Stimulated activated CD4-positive, alpha-beta T cell treated with anti-CD3 and anti-CD28 coated beads, TNF-alpha, amount 100 ng/mL, for 4 hours (primary cell): ENCODE measurements at places on chromosomes 1 and 21.

DNA sequence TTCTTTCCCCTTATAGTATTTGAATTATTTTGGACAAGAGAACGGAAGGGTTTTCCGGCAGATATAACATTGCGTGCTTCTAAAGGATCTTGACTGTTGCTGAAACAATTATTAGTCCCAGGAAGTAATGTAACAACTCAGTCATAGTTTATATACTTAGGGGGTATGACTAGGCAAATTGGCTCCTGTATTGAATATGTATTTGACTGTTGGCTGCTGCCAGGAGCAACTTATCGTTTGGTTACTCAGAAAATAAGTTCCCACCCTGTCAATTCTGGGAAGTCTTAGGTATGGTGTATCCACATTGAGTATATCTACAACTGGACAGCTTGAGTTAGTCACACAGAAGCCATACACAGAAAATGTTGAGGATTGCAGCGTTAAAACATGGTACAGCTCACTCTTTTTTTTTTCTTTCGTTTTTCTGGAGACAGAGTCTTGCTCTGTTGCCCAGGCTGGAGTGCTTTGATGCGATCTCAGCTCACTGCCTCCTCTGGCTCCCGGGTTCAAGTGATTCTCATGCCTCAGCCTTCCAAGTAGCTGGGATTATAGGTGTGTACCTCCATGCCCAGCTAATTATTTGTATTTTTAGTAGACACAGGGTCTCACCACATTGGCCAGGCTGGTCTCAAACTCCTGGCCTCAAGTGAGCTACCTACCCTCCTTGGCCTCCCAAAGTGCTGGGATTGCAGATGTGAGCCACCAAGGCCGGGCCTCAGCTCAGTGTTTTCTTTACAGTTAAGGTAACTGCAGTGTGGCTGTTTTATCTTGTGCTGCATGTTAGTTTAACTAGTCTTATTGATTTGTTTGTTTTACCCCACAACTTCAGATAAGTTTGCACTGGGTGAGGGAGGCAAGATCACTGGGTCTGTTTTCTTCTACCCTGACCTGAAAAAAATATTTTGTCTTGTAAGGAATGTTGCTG lies 10.2 kb downstream of the SMAP2 start:
- DNase-seq: no peak

GRCh38 chr1:56235909-56236510 lies 343.4 kb downstream of the PLPP3 start:
- no peak for DNase-seq

- DNase-seq: no peak
Measured at GRCh38 chr1:95321531-95321930, 87.5 kb downstream of the RWDD3 start.

- no peak for DNase-seq
Measured at GRCh38 chr1:232454227-232454886, 175.6 kb downstream of the SIPA1L2 start.

GRCh38 chr1:245277276-245277675 lies 122.5 kb downstream of the KIF26B start:
- no peak for DNase-seq

- DNase-seq: no peak
Measured at GRCh38 chr1:55861676-55862340, 646.6 kb upstream of the USP24 start.

GRCh38 chr1:99782397-99782796 lies 16.0 kb upstream of the FRRS1 start:
- DNase-seq: no peak

DNA sequence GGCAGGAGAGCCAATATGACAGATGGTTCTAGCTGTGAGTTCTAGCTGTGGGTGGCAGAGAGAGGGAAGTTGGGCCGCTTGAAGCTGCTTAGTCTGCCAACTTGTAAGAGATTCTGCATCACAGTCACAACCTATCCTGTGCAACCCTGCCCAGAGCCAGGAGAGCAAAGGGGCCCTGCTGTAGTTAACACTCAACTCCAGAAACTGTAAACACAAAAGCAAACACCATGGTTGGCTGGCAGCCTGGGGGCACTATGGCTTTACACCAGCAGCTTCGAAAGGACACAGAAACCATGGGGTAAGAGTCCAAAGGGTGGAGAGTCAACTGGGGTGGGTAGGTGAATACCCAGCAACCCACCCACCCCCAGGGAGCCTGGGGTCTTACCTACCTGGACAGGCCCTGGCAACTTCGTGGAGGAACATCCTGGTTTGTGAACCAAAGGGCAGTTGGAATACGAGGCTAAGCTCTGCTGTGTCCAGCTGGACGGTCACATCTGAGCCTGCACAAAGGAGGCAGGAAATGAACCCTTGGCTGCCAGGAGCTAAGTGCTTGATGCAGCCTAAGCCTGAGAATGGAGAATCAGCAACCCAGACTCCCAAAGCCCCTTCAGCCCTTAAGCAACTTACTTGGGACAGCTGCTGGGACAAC lies 6.4 kb downstream of the INPP5B start:
- DNase-seq: no peak

DNA sequence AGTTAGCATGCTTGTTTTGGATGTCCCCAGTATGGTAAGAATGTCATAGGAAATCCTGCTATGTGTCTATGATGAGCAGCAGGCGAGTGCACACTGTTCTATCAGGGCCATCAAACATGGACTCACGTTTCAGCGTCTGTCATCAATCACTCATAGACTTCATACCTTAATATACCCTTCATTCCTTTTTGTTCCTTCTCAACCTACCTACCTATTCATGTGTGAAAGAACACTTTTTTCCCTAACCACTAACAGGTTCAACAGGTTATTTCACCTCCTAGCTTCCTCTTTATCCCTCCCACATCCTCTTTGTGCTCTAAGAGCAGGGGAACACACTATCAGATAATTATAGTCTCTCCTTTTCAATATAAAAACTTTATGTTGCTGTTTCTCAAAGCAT lies 300.6 kb downstream of the TM2D1 start:
- no peak for DNase-seq

GRCh38 chr1:61457526-61458040 lies 267.4 kb downstream of the TM2D1 start:
- DNase-seq: no peak

GRCh38 chr1:240134596-240134995 lies 42.9 kb downstream of the FMN2 start:
- no peak for DNase-seq

- peak; percentile 49 for DNase-seq
Measured at GRCh38 chr1:36285443-36286101, 20.6 kb upstream of the SH3D21 start.

- DNase-seq: no peak
Measured at GRCh38 chr1:114155706-114156105, 2.0 kb upstream of the SYT6 start.

DNA sequence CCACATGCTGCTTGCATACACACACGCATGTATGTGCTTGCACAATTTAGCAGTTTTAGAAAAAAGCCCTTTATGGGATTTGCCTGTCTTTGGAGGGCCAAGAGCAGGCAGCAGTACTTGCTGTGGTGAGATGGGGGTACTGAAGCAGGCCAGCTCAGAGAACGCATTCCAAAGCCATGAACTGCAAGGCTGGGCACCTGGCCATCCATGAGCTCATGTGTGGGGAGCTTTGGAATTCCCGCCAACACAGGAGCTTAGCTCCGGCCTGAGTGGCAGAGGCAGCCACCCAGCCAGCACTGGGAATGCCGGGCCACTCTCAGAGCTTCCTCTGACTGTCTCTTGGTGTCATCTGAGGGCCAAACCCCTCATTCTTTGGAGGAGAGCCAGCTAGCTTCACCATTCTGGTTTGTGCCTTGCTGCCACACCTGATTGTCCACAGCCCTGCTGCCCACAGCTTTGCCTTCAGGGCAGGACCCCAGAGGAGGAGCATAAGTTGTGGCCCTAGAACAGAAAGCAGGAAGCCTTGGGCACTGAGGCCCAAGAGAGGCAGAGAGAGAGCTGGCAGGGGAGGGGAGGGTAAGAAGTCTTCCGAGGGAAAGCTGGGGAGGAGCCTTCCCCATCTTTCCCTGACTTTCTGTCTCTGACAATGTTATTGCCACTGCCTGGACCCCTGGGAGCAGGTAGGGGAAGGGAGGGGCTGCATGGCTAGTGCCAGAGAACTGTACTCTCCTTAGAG lies 92.1 kb upstream of the POU3F1 start:
- DNase-seq: no peak

GRCh38 chr1:1987142-1987510 lies 16.5 kb downstream of the CFAP74 start:
- DNase-seq: no peak

GRCh38 chr1:227094249-227094966 lies 154.3 kb downstream of the COQ8A start:
- no peak for DNase-seq

DNA sequence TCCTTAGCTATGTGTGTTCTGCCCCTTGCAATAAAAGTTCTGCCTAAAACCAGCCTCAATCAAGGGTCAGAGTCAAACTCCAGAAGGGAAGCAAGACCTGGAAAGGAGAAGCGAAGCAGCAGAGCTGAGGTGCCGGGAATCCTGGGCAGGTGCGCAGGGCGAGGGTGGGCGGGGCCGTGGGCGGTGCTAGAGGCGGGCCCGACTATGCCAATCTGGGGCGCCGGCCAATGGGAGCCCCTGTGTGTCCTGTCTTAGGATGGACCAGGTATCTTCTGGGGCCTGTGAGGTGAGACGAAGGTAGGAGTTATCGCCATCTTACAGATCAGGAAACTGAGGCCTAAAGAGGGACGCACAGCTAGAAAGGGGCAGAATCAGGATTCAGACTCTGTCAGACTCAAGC lies 120.3 kb downstream of the PTPRU start:
- no peak for DNase-seq

- DNase-seq: no peak
Measured at GRCh38 chr1:36176106-36176949, 20.4 kb downstream of the MAP7D1 start.

GRCh38 chr21:35614396-35614921 lies 445.9 kb downstream of the SETD4 start:
- no peak for DNase-seq

- DNase-seq: no peak
Measured at GRCh38 chr1:215651867-215652266, 84.8 kb downstream of the KCTD3 start.

GRCh38 chr1:42128499-42128898 lies 24.7 kb upstream of the GUCA2B start:
- no peak for DNase-seq

DNA sequence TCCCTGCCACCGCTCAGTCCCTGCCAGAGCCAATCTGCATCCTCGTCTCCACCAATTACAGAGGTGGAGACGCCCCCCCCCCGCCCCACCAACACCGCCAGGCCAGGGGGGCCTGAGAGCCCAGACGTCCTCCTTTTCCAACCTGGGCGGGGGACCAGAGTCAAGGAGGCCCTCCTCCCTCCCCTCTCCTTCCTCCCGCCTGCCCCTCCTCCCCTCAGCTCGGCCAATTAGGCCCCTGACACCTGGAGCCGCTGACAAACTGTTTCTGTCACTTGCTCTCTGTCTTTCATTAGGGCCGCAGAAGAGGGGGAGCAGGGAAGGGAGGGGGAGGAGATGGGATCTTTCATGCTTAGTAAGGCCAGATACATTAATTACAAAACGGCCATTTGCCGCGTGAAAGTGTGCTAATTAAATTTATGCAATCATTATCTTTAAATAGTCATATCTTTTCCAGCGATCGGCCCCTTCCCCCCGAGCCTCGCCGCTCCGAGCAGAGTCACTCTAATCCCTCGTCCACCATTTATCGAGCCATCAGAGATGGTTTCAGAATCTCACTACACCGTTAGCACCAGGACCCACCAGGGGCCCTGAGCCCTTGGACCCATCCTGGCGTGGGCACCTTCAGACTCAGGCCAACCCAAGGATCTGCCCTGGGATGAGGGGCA lies 94.7 kb downstream of the PAX7 start:
- no peak for DNase-seq

DNA sequence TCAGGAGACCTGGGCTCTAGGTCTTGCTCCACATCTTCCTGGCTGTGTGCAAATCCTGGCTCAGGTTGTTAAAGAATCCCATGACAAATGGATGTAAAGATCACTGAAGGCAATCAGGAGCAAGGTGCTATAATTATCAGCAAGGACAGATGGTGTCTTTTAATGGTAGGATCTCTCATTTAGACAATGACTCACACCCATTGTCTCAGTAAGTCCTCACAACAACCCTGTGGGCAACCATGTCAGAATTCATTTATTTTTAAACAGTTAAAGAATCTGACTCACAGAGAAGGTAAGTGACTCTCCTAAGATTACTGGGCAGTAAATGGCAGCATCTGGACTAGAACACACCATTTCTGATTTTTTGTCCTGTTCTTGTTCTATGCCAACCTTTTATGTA lies 32.8 kb downstream of the RNASEL start:
- no peak for DNase-seq

DNA sequence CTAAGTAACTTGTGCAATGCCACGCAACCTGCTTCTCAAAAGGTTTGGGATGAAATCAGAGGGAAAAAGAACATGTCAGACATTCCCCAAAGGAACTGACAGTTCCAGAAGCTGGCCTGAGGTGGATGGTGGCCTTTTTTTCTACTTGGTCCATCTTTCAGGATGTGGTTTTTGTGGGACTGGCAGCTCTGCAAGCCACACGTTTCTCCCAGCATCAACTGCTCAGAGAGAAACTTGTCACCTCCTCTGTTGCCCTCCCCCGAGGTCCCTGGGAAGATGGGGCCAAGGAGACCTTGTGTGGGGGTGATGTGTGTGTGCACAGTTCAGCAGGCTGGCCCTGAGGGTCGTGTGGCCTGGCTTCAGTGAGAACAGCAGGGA lies 2.5 kb upstream of the DHRS3 start:
- DNase-seq: no peak

- DNase-seq: no peak
Measured at GRCh38 chr21:46157987-46158451, 2.6 kb upstream of the FTCD start.

GRCh38 chr1:58857680-58858673 lies 74.1 kb upstream of the JUN start:
- DNase-seq: no peak

DNA sequence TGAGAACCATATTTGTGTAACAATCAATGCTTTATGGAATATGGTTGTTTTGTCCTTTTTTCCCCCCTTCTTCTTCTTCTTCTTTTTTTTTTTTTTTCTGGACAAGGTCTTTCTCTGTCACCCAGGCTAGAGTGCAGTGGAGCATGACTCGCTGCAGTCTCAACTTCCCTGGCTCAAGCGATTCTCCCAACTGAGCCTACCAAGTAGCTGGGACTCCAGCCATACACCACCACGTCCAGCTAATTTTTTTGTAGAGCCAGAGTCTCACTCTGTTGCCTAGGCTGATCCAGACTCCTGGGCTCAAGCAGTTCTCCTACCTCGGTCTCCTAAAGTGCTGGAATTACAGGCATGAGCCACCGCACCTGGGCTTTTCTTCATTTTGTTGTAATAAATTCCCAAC lies 86.7 kb downstream of the FMN2 start:
- DNase-seq: no peak

- DNase-seq: no peak
Measured at GRCh38 chr21:41251961-41252642, 64.5 kb upstream of the FAM3B start.

DNA sequence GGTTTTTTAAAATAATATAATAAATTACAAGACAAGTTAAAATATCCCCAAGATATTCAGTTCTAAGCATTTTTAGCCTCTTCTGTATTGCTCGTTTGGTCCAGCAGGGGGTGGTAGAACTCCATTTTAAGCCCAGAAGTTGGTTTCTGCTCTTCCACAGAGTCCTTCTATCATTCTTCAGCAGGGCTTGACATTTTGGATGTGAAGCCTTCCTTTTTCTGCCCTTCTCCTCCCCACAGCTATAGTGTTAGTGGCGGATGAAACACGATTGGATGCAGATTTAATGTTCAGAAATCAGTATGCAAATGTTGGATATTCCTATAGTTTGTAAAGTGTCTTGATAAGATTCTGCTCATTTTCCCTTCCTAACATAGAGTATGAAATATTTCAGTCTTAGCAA lies 1.4 kb downstream of the NCAM2 start:
- DNase-seq: no peak

GRCh38 chr1:25037174-25038074 lies 107.3 kb upstream of the RUNX3 start:
- DNase-seq: no peak

- DNase-seq: no peak
Measured at GRCh38 chr1:3141129-3141528, 72.1 kb downstream of the PRDM16 start.
